ENCODE measurements at places on chromosomes 2 and 18.

DNA sequence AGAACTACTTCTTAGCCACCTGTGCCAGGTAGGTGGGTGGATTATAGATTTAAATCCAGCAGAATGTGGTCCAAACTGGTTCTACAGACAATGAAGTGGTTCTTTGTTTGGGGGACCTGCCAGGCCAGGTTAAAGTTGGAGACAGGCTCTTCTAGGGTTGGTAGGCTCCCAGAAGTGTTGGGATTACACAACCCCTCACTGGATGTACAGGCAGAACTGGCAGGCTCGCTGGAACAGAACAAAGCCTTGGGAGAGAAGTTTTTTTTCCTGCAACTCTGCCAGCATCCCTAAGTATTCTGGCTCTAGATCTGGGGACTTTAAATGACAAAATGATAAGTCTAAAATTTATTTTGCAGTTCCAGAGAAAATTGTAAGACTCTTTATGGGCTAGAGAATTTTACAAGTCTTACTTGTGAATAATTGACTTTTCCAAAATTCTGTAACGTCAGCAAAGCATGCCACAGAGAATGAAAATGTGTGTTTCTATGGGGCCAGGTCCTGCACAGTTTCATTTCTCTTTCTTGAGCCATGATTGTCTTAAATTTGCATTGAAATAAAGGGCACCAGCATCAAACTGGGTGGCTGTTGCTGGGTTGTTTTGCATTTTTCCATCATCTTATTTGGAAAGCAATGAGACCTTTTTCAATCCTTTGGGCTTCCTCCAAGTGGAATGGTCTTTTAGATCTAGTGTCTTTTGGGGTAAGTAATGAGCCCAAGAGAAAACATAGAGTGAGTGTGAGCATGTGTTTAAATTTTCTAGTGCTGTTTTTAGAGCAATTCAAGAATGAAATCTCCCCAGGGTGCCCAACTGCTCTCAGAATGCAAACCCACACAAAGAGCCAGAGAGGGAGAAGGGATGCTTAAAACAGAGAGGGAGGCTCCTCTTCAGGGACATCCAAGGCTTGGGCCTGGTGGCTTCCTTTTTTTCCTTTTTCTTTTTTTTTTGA lies 32.4 kb upstream of the ATL2 start:
- no peak for DNase-seq

DNA sequence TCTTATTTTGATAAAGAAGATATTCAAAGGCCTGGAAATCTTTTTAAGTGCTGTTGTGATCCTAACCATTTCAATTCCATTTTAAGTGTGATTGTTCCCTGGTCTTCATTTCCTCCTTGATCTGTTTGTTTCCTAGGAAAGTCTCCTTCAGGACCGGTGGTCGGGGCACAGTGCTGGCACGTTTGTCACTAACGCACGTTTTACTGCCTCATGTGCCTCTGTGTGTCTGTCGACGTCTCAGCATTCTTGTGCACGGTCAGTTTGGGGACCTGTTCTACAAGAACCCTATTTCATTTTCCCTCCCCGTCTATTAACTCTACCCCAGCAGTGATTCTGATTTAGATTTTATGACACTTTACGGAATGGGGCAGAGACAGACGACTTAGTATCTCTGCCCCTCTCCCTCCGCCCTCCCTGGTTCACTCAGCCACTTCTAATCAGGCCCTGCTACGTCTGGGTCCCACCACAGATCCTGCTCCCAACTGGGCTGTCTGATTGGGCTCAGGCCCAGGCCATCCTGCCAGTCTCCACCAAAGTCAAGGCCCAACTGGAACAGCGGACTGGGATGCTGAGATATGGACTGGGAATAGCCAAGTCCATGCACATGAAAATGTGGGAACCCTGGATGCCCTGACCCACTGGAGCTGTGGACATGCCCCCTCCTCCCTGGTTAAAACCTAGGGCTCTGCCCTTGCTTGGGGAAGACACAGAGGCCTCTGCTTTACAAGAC lies 95.6 kb downstream of the TWIST2 start:
- DNase-seq = no peak

DNA sequence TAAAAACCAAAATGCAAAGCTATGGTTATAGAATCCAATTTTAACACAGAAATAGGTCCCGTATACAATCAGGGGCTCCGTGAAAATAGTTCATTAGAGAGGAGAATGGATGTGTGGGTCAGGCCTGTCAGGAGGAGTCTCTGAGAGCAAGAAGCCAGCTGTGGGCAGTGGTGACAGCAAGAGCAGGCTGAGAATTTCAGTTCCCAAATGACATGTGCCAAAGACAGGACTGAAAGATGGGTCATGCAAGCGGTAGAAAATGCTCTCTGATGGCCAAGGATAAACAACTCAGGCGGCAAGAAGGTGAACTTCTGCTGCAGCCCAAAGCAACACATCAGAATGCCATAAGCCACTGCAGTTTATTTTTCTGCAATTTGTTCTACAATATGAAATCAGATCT lies 100.4 kb downstream of the CCDC141 start:
- DNase-seq = no peak

- DNase-seq = peak; percentile 73
Measured at GRCh38 chr2:69798909-69799526, 30.4 kb upstream of the GMCL1 start.

DNA sequence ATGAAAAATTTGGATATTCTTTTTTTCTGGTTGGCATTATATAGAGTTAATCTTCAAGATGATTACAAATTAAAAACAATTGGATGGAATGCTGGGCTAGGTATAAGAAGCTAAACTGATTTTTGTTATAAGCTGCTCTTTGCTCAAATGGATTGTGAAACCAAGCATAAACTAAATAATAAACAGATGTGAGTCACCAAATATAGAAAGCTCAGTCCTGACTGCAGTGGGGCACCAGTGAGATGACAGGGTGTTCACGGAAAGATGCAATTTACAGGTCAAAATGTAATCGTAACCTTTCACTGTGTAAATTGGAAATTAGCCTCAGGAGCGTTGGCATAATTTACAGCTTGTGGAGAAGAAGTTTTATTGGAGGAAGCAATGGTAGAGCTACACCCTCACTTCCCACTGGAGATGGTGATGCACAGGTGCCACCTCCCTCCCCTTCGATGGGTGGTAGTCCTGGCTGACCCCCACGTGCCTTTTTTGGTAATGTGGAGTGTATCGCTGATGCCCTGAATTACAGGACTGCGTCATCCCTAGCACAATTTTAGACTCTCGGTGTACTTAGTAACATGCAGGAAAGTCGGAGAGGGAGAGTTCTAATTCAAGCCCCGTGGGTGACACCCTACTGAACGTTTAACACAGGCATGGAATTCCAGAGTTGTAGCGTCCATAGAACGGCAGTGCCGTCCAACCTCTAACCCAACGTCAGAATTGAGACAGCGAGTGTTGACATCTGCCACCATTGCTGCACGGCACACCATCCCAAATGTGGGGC lies 73.9 kb upstream of the NFATC1 start:
- no peak for DNase-seq

DNA sequence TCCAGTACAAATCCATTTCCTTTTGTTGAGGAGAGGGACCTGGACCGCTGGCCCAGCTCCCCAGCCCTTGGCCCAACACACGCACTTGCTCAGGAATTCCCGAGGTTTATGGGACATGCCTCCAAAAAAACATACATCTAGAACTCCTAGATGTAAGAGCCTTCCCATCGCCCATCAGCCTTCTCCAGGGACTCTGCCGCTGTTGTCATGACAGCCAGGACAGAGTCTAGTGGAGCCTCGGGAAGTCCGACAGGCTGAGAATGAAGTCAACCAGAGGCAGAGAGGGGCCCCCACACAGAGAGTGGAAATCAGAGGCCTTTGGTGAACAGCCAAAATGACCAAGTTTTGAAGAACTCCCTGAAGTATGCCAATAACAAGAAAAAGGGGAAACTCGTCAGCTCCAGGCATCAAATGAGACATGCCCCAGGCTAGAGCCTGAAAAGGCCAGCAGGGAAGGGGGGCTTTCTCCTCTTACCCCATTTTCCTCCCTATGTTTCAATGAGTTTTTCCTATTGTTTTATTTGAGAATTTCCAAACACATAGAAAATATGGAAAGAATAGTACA lies 43.2 kb upstream of the CAB39 start:
- DNase-seq = no peak

DNA sequence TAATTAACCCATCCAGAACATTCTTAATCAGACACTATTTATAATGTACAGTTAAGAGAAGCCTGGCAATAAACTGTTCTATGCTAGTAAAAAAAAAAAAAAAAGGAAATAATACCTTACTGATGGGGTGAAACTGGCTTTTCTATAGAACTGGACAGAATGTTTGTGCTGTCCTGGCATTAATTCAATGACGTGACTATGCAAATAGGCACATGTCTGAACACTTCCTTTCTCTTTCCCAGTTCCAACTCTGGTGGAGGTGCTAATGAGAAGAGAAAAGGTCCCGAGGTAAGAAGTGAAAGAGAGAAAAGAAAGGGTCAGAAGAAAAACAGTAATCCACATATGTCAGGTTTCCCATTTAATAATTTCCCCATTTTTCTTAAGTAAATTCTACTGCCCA lies 508.4 kb downstream of the ZEB2 start:
- peak; percentile 82 for DNase-seq

- DNase-seq = no peak
Measured at GRCh38 chr2:130744287-130745117, 10.8 kb upstream of the AMER3 start.

- peak; percentile 93 for DNase-seq
Measured at GRCh38 chr2:212385241-212385640, 153.4 kb downstream of the ERBB4 start.

DNA sequence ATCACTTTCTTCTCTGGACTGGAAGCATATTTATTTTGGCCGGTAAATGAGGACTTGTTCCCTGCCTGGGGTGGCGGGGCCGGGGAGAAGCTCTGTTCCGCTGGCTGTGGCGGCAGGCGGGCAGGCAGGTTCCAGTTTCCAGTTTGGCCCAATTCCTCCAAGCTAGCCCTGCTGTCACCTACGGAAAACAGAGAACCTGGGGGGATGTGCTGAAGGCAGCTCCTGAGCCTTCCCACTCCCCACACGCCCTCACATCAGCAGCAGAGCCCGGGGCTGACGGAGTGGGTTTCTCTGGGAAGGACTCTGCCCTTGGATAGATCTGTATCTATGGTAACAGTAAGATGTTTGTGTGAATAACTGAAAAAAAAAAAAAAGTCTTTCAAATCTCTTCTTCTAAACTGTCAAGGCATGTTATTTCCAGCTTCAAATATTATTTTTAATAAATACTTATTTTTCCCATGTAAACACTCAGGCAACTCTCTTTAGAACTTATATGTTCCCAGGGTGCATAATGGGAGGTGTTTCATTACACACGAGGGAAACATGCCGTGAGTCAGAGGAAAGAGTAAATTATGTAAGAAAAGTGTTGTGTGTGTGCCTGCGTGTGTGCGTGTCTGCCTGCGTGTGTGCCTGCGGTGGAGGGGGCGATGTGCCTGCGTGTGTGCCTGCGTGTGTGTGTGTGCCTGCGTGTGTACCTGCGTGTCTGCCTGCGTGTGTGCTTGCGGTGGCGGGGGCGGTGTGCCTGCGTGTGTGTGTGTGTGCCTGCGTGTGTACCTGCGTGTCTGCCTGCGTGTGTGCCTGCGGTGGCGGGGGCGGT lies 116.1 kb upstream of the ZNF516 start:
- peak; percentile 84 for DNase-seq

- peak; percentile 56 for DNase-seq
Measured at GRCh38 chr2:170928036-170928823, 823 bp upstream of the GORASP2 start.

DNA sequence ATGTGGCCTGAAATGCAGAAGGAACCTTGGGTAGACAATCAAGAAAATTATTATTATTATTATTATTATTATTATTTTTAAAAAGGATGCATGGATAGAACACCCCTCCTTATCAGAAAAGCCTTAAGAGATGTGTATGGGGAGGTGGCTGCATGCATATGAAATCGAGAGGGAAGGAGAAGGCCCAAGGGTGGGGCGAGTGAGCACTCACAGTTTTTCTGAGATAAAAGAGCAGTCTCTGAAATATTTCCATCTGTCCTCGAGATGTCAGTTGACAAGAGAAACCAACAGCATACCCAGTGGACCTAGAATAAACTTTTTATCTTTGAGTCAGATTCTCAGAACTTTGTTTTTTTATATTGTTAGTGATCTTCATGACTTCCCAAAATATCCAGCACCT lies 282.9 kb downstream of the GPD2 start:
- no peak for DNase-seq

DNA sequence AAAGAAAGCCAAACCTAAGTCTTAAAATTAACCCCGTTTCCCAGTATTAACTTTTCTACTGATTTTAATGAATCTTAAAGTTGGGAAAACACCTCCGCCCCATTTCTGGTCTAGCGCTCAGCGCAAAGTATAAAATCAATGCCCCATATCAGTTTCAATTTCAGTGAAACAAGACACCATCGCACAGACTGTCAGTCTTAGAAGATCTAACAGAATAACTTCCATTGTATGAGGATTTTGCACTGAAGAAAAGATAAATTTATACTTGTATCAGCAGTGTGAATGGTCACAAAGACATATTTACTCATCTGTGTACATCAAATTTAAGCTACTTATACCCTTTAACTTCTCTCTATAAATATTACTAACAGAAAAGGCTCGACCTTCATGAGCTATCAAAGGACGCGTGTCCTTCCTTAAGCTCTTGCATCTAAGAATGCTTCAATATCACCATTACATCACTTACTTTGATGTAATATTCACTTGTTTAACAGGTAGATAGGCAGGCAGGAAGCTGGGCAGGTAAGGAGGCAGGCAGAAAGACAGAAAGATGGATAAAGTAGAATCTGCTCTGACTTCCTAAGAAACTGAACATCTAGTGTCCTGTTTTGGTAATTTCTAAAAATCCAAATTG lies 183.0 kb downstream of the TCF4 start:
- DNase-seq = no peak

Measured in bronchial epithelial cell (primary cell).